ENCODE measurements at places on chromosomes 3 and 15.

GRCh38 chr3:194140520-194141414, 4.8 kb downstream of the HES1 start:
- peak; percentile 58 for DNase-seq

DNA sequence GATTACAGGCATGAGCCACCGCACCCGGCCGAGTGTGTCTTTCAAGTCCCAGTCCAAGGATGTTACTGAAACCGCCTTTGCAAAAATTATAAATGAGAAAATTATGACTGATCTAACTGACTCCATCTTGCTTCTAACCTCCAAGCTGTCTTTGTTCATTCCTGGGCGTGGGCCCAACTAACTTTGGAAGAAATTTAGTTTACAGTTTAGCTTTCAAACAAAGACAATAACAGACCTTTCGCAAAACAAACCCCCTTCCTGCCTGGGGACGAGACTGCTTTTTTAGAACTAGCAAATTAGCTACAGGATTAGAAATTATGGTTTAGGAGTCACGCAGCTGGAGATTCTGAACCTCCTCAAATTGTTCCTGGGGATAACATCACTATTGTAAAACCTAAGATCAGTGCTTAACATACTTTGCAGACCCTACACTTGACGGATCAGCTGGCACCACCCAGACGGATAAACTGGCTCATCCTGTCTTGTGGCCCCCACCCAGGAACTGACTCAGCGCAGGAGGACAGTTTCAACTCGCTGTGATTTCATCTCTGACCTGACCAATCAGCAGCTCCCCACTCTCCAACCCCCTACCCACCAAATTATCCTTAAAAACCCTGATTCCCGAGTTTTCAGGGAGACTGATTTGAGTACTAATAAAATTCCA, 23.8 kb downstream of the NANOGP8 start:
- no peak for DNase-seq

- no peak for DNase-seq
These were observed 156.2 kb upstream of the LMCD1 start for GRCh38 chr3:8345398-8345797.

- DNase-seq = no peak
These were observed 87.7 kb downstream of the NEO1 start for GRCh38 chr15:73139744-73140553.

DNA sequence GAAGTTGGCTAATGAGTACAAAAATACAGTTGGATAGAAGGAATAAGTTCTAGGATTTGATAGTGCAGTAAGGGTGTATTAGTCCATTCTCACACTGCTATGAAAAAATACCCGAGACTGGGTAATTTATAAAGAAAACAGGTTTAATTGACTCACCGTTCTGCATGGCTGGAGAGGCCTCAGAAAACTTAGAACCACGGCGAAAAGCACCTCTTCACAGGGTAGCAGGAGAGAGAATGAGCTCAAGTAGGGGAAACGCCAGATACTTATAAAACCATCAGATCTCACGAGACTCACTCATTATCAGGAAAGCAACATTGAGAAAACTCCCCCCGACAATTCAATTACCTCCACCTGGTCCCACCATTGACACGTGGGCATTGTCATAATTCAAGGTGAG, 483.3 kb downstream of the TUSC7 start:
- no peak for DNase-seq

DNA sequence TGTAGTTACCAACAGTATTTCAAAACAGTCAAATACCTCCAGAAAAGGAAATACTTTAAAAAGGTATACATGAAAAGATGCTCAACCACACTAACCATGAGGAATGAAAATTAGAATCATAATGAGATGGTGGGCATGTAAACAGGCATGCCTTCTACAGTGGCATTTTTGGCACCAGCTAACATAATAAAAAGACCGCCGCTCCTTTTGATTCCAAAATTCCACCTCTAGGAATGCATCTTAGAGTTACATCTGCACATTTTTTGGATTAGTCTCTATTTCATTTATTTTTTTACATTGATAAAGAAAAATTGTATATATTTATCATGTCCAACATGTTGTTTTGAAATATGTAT, 37.0 kb upstream of the SPTBN5 start:
- DNase-seq = no peak

GRCh38 chr3:111302063-111302462, 230.4 kb downstream of the NECTIN3 start:
- no peak for DNase-seq

- no peak for DNase-seq
These were observed 89.0 kb downstream of the BDH1 start for GRCh38 chr3:197466586-197467399.

GRCh38 chr3:133703915-133704314, 42.2 kb upstream of the TOPBP1 start:
- no peak for DNase-seq

- DNase-seq = no peak
These were observed 112.2 kb upstream of the SLC4A7 start for GRCh38 chr3:27596334-27596841.

DNA sequence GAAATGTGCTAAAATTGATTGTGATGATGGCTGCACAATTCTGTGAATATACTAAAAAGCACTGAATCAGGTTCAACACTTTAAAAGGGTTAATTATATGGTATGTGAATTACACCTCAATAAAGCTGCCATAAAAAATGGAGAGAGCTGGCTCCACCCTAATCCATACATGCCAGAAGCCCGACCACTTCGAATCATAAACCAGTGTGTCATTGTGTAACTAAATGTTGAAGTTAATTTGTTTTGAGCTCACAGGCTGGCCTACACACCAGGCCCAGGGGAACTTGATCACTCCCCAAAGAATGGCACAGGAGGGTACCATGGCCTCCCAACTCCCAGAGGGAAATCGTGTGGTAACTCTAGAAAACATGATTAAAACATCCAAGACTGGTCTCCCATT, 14.0 kb downstream of the PLCD1 start:
- no peak for DNase-seq

DNA sequence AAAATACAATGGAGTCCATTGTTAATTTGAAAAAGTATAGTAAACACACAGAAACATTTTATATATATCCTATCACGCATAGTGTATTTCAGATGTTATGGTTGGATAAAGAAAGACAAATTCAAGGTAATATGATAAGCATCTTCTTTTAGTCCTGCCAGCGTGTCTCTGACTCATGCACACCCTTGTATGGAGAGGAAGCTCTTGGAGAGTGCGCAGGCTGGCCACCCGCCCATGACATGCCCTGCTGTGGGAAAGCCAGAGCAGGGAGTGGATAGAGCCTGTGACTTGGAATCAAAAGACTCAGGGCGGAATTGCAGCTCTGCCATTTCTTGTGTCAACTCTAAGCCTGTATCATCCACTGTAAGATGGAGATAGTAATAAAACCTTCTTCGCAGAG, 23.0 kb upstream of the COPG1 start:
- DNase-seq = peak; percentile 35

GRCh38 chr3:184373422-184373821, 4.6 kb downstream of the THPO start:
- DNase-seq = no peak

GRCh38 chr3:73568371-73568862, 56.3 kb downstream of the PDZRN3 start:
- no peak for DNase-seq

DNA sequence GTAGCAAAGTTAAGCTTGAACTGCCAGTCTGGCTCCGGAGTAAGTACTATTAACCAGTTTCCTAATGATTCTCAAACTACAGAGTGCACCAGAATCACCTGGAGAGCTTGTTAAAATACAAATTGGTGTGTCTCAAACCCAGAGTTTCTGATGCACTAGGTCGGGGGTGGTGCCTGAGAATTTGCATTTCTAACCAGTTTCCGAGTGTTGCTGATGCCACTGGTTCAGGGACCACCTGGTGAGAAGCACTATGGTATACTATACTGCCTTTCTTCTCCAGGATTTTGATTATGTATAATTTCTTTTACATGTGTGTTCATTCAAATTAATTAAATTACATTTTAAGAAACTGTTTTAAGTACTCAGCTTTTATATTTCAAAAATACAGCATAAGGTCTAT, 48.8 kb upstream of the PLSCR5 start:
- no peak for DNase-seq

DNA sequence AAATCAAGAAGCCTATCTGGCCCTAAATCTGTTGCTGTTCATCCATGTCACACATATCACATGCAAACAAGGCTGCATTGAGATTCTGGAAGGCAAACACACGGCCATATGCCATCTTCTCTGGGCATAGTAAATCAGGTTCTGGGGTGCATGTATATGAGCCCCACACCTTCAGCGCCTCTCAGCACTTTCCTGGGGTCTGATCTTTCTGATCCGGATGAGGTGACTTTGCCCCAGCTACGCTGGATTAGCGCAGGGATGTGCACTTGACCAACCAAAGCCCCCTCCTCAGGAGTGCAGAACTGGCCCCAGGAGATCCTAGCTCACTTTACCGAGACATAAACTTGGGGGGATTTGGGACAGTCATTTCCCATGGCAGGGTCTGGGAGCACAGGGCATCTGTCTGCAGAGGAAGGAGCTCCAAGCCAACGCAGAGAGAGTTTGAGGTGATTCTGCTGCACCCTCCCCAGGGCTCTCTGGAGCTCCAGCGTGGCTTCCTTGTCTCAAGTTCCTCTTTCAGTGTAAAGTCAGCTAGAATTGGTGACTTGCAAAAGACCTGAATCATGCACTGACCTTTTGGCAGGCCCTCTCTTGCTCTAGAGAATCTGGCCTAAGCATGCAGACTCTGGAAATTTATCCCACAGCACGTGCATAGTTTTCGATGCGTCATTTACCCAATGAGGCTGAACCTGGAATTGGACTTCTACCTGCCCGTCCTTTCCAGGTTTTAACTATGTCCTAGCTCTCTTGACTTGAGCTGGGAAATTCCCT, 63.5 kb upstream of the KLF13 start:
- DNase-seq = no peak

GRCh38 chr15:36803773-36804172, 224.3 kb downstream of the CDIN1 start:
- no peak for DNase-seq

DNA sequence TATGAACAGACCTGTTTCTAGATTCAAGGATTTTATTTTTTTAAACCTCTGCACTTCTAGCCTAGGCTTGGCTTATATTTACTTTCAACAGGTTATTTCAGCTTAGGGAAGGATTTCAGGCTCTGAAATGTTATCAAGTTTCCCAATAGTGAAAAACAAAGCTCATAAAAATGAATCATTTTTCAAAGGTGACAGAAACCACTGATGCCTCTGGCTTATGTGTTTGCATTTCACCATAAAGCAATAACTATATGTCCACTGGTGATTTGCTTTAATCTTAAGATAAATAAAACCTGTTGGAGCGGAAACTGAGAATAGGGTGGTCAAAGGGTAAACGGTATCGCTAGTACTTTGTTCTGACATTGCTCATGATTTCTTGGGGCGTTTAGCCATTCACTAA, 141.2 kb upstream of the LRIG1 start:
- no peak for DNase-seq

GRCh38 chr3:16290827-16291196, 25.8 kb downstream of the OXNAD1 start:
- DNase-seq = no peak

DNA sequence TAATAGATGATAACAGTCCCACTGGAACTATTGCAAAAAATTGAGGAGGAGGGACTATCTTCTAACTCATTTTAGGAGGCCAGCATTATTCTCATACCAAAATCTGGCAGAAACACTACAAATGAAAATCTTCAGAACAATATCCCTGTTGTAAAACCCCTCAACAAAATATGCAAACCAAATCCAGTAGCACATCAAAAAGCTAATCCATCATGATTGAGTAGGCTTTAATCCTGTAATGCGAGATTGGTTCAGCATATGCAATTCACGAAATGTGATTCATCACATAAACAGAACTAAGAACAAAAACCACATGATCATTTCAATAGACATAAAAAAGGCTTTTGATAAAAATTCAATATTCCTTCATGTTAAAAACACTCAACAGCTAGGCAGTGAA, 23.9 kb upstream of the PLSCR2 start:
- no peak for DNase-seq

DNA sequence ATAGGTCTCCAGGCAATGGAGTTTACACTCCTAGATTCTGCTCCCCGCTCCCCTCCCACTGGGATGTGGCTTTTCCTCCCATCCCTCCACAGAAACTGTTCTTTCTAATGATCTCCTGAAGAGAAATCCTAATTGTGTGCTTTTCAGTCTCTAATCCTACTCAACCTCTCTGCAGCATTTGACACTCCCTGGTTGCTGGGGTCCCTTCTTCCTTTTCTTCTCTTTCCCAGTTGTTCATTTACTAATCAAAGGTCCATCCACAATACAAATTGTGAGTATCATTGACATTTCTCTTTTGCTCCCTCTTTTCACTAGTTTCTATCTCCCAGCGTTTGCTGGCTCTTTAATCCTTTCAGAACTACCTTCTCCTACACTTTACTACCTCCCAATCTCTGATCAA, 6.5 kb upstream of the MYH15 start:
- no peak for DNase-seq

- DNase-seq = no peak
These were observed 24.3 kb upstream of the RPL14 start for GRCh38 chr3:40432793-40433192.

DNA sequence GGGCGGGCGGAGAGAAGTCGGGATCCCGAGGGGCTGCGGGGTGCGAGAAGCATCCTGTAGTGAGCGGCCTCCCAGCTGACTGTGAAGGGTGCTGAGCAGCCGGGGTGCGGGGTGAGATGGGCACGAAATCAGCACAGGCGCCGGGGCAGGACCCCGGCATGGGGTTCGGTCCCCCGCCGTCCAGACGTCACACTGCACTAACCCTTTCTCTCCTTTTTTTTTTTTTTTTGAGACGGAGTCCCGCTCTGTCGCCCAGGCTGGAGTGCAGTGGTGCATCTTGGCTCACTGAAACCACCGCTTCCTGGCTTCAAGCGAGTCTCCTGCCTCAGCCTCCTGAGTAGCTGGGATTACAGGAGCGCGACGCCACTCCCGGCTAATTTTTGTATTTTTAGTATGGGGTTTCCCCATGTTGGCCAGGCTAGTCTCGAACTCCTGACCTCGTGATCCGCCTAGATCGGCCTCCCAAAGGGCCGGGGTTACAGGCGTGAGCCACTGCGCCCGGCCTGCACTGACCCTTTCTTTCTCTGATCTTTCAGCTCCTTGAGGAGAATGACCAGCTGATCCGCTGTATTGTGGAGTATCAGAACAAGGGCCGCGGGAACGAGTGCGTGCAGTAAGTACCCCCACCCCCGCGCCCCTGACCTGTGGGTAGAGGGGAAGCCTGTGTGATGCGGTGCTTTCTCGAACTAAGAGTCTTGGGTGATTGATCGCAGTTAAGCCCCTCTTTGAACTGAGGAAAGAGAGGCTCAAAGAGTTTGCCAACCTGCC, 513 bp downstream of the SS18L2 start:
- DNase-seq = no peak

DNA sequence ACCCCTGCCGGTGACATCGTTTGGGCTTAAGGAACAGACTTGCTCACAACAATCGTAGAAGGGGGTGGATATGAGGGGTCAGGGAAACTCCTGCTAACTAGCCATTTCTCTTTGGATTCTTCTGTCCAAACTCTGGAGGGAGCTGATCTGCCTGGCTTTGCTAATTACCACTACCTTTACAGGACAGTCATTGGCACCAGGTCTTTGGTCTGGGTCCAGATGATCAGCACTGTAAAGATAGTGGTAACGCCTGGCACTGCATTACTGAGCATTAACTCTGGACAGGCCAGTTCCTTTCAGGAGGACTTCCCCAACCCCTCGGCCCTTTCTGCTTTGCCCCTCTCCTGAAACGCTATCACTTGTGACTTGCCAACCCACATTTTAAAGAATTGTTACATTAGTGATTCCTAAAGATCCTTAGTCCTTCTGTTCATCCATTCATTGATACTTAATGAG, 788 bp downstream of the UQCC5 start:
- DNase-seq = no peak

- no peak for DNase-seq
These were observed 109.6 kb upstream of the UMPS start for GRCh38 chr3:124620600-124621063.
